HFFc6 (cell line): ENCODE measurements at places on chromosomes 11 and 22. TPM values are rescaled to one million over a fixed set of nuclear protein-coding genes. Genes with fewer than 3 reads are reported as not detected.

Gene SCUBE2
- 0.78 to 0.96 TPM (median 0.94 TPM) in 3 replicates for total RNA-seq

Gene XNDC1N
- 2.4 to 3.6 TPM (median 3.3 TPM) in 3 replicates for total RNA-seq

Gene NUDT22
- total RNA-seq = 54.0 to 61.3 TPM (median 55.0 TPM) in 3 replicates

Gene EFCAB6
- 0.37 to 0.73 TPM (median 0.60 TPM) in 3 replicates for total RNA-seq

Gene GRAP2
- total RNA-seq = not detected in 3 replicates

Gene NELL1
- not detected in 3 replicates for total RNA-seq

Gene LUZP2
- not detected in 3 replicates for total RNA-seq

DNA sequence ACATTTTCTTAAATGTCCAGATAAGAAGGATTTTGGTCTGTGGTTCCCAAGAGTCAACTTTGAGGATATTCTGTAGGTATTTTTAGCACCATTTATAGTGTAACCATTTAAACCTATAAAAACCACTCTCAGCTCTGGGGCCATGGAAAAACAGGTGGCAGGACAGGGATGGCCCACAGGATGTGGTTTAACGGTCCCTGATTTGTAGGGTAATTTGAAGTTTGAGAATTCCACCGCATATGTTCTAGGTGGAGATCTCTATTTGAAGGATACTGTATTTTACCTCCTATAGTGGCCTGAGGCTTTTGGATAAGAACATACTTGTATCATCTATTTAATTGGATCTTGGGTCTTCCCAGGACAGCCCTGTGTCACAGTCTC, 62.4 kb upstream of the IGLL5 start:
- H3K4me1 ChIP-seq = no peaks in the 10 kb centered on the region
- no peak overlapping the region for H3K4me3 ChIP-seq

GRCh38 chr11:128153697-128154048, 433.7 kb downstream of the ETS1 start:
- DNase-seq = no peak
- no peaks in the 10 kb centered on the region; the same call in none of the 2 replicates for H3K27me3 ChIP-seq
- peaks cover 7% of the 10 kb centered on the region; the same call in 1 of the 2 replicates for H3K4me1 ChIP-seq
- H3K27ac ChIP-seq = no peak overlapping the region
- H3K36me3 ChIP-seq = no peaks in the 10 kb centered on the region
- no peak overlapping the region for H3K4me3 ChIP-seq

DNA sequence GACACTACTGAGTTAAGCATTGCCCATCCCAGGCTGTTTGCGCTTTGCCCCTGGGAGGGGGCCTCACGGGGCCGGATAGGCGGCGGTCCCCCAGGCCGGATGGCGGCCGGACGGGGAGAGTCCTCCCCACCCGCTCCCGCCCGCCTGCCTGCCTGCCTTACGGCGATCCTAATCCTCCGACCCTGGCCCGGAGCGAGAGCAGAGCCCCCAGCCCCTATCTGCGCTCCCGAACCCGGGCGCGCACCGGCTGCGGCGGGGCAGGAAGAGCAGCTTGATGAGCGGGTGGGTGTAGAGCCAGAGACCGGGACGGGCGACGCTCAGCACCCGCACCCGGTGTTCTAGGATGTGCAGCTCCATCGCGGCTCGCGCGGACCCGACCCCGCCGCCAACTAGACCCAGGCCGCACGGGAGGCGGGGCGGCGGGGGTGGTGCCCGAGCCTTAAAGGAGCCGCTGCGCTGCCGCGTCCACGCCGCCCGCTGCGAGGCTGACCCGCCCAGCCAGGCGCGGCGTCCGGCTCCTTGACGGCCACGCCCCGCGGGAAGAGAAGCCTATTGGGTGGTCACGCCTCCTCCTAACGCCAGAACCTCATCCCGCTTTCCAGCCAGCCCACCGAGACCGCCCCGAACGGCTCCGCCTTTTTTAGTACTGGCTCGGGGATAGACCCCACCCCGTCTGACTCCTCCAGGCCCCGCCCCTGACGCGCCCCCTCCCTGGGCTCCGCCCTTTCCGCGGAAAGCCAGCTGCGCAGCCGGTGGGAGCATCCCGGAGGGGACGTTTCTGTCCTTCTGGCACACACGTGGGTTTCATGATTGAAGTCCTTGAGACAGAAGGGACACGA, at the start of gene CASTOR1:
CASTOR1 (minus strand) TSS at position 365 of the 839 bp plus-strand sequence; CDS start at position 357, 8 bp downstream.
- peaks cover 3% of the 10 kb centered on the region for H3K27me3 ChIP-seq
- H3K27ac ChIP-seq = peak within 1 kb of the TSS; percentile 69
- peak within 1 kb of the TSS; percentile 82 for H3K4me3 ChIP-seq
- peaks cover 10% of the 10 kb centered on the region; the same call in 1 of the 2 replicates for H3K36me3 ChIP-seq
- peak; percentile 97 for DNase-seq

- no peak overlapping the region for H3K27ac ChIP-seq
- DNase-seq = no peak
- H3K27me3 ChIP-seq = peaks cover 36% of the 10 kb centered on the region
- no peaks in the 10 kb centered on the region for H3K36me3 ChIP-seq
Measured at GRCh38 chr11:35847473-35847872, 96.4 kb upstream of the LDLRAD3 start.

DNA sequence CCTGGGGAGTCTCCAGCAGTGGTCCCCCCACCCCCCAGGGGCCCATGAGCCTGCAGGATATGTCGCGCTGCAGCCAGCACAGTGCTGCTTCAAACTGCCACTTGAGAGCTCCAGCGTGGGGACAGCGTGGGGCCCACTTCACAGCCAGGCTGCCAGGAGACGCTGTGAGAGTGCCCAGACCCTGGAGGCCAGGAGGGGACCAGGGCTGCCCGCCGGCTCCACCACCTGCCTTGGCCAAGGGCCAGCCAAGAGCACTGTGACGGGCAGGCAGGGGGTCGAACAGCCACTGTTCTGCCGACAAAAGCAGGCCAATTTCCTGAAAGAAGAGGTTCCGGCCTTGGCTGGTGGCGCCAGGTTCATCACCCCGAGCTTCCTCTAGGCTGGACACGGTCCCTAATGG, 60.2 kb downstream of the FLRT1 start:
- H3K4me3 ChIP-seq = no peak overlapping the region
- peaks cover 21% of the 10 kb centered on the region for H3K4me1 ChIP-seq
- peaks cover 5% of the 10 kb centered on the region; the same call in 1 of the 2 replicates for H3K36me3 ChIP-seq
- peaks cover 11% of the 10 kb centered on the region for H3K27me3 ChIP-seq
- no peak for DNase-seq

- peaks cover 30% of the 10 kb centered on the region for H3K4me1 ChIP-seq
- peak overlapping the region; percentile 80 for H3K27ac ChIP-seq
- H3K36me3 ChIP-seq = no peaks in the 10 kb centered on the region
- no peak overlapping the region for H3K4me3 ChIP-seq
Measured at GRCh38 chr11:75465701-75466531, 32.9 kb upstream of the KLHL35 start.

DNA sequence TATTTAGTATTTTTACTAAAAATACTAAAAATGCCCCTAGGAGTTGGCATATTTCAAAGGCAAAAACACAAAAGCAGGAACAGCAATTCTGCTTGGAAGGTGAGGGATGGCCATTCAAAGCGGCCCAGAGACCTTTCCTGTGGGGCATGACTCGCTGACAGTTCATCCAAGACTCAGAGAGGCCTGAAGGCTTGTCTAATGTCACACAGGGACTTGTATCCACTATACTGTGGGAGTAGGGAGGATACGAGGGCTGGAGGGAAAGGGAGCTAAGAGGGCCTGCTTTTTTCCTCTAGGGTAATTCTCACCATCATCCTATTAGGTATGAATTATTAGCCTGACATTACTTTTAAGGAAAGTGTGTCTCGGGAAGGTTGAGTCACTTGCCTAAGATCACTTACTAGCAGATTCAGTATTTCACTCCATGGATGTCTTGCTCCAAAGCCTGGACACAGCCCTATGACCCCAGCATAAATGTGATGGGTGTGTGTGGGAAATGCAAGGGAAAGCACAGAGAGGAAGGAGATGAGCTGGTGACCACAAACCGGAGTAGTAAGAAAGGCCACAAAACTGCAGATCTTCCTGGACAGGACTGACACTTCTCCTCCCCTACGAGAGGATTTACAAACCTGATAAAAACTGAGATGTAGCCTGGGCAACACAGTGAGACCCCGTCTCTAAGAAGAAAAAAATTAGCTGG, 16.7 kb upstream of the UCP3 start:
- peak overlapping the region; percentile 45 for H3K4me3 ChIP-seq
- no peaks in the 10 kb centered on the region; the same call in none of the 2 replicates for H3K27me3 ChIP-seq
- peak; percentile 74 for DNase-seq
- peaks cover 13% of the 10 kb centered on the region; the same call in 1 of the 2 replicates for H3K36me3 ChIP-seq
- H3K4me1 ChIP-seq = peaks cover 49% of the 10 kb centered on the region
- peak overlapping the region; percentile 84 for H3K27ac ChIP-seq

GRCh38 chr11:83779876-83780275, 493.7 kb upstream of the CCDC90B start:
- H3K27ac ChIP-seq = no peak overlapping the region
- no peaks in the 10 kb centered on the region for H3K36me3 ChIP-seq
- H3K4me3 ChIP-seq = peak overlapping the region; percentile 56; the same call in 1 of the 2 replicates
- H3K4me1 ChIP-seq = peaks cover 40% of the 10 kb centered on the region
- no peaks in the 10 kb centered on the region; the same call in 1 of the 2 replicates for H3K27me3 ChIP-seq
- DNase-seq = no peak

DNA sequence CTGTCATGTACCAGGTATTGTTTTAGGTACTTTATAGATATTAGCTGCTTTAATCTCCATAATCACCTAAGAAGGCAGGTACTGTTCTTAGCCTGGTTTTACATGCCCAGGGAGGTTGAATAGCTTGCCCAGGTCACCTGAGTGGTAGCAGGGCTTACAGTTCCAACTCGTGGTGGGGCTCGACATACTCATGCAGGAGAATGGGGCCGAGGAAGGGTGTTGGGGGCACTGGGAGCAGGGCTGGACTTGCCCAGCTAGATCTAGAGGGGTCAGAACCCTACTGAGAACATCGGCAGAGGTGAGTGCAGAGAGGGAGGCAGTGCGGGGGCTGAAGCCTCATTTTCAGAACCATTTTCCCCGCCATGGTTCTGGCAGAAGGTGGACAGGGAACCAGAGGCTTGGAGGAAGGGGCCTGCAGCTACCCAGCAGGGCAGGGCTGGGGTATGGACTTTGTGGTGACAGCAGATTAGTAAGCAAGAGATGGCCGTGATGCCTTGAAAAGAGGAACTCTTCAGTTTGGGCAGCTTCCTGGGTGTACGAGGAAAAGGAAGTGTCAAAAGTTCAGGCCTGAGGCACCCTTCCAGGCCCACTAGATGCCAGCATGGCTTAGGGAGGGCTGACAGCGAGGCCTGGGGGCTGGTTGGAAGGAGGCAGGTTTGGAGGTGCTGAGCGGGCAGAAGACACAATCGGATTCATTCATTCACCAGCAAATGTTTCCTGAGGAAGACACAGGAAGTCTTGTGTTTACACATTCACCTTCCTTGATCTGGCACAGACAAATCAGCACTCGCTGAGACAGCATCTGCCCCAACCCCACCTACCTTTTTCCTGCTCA, 54.7 kb upstream of the LYVE1 start:
- H3K27ac ChIP-seq = peak overlapping the region; percentile 29; the same call in 1 of the 2 replicates
- no peak for DNase-seq
- peaks cover 32% of the 10 kb centered on the region for H3K4me1 ChIP-seq
- H3K36me3 ChIP-seq = peaks cover 9% of the 10 kb centered on the region; the same call in 1 of the 2 replicates

GRCh38 chr22:30694171-30694639, 469 bp upstream of the OSBP2 start:
- H3K27me3 ChIP-seq = peaks cover 44% of the 10 kb centered on the region
- H3K27ac ChIP-seq = no peak overlapping the region
- peak overlapping the region; percentile 77 for H3K4me3 ChIP-seq
- no peaks in the 10 kb centered on the region for H3K36me3 ChIP-seq
- H3K4me1 ChIP-seq = no peaks in the 10 kb centered on the region
- no peak for DNase-seq

GRCh38 chr11:115926601-115927000, 422.4 kb upstream of the CADM1 start:
- H3K36me3 ChIP-seq = peaks cover 5% of the 10 kb centered on the region
- no peaks in the 10 kb centered on the region; the same call in 1 of the 2 replicates for H3K27me3 ChIP-seq
- no peak overlapping the region for H3K4me3 ChIP-seq
- H3K4me1 ChIP-seq = no peaks in the 10 kb centered on the region
- DNase-seq = no peak
- no peak overlapping the region for H3K27ac ChIP-seq

- no peaks in the 10 kb centered on the region for H3K36me3 ChIP-seq
- no peak overlapping the region for H3K4me3 ChIP-seq
- no peak overlapping the region for H3K27ac ChIP-seq
- no peaks in the 10 kb centered on the region for H3K4me1 ChIP-seq
Measured at GRCh38 chr22:50014053-50014501, 1.5 kb upstream of the IL17REL start.
